ENCODE measurements at places on chromosomes 3 and 15.

GRCh38 chr3:44890852-44891251 is 16.4 kb downstream of the TGM4 start:
- no peak for DNase-seq

GRCh38 chr3:31636694-31637442 is 104.1 kb downstream of the STT3B start:
- no peak for DNase-seq

- no peak for DNase-seq
Measured at GRCh38 chr3:17091910-17092582, 207.3 kb downstream of the PLCL2 start.

- no peak for DNase-seq
Measured at GRCh38 chr3:152122851-152123250, 145.9 kb upstream of the MBNL1 start.

- DNase-seq = no peak
Measured at GRCh38 chr3:52769786-52770455, 819 bp downstream of the NEK4 start.

- no peak for DNase-seq
Measured at GRCh38 chr15:63461230-63461985, 43.0 kb upstream of the USP3 start.

DNA sequence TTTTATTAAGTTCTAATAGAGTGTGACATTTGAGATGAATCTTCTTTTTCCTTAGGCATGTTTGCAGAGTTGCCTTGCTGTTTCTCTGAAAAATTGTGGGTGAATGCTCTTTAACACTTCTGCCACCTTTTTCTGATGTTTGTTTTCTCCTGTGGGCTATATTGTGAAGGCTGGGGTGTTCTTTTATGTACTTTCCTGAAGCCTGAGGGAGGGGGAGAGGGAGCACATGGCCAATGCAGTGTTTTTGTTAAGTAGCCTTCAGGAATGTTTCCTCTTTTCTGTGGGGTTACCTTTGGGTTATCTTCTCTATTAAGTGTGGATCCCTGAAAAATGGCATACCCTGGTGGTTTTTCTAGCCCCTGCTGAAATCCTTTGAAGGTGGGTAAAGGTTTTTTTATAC is 50.2 kb downstream of the CMC1 start:
- no peak for DNase-seq

DNA sequence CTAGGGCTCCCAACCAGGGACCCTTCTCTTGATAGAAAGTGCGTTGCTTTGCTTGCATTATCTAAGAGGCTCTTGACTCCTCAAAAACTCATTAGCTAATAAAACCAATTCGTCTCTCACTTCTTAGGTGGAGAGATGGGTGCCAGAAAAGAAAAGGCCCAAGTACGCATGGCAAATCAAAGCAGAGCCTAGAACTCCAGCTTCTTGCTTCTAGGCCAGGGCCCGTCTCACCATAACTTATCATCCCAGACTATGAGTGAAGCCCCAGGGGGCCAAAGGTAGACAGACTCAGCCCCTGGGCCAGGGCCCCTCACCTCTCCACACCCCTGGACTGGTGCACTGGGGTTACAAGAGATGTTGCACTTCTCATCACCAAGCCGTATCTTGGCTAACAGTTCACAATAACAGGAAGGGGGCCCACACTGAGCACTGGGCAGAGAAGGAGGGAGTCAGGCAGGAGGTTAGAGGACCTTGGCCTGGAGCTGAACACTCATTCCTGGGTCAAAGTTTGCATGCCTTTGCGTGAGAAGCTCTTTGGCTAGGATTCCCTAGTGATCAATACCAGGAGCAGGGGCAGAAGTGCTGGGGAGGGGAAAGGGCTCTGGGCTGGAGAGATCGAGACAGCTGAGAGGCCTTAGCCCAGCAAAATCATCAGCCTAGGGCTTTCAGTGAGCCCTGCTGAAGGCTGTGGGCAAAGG is 5.4 kb upstream of the CYP1A1 start:
- no peak for DNase-seq

All from GM18507 (cell line).